ENCODE measurements at places on chromosomes 3 and 15.

GRCh38 chr3:90241481-90241880 lies 1134.1 kb downstream of the EPHA3 start:
- peak; percentile 32 for DNase-seq

DNA sequence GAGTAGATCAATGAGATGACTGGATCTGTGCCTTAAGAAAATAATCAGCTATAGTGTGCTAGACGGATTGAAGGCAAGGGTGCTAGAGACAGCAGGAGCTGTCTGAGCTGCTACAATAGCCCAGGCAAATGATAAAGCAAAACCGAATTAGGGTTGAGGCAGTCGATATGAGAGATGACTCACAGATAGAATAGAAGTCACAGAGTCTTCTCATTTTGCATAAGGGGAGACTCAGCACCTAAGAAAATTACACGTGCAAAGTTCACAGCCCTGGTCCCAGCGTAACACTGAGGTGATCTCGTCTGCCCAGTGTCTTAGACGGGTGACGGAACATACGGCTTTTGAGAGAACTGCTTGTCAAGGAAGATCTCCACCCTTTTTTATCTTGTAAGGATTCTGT lies 11.6 kb downstream of the LPP start:
- no peak for DNase-seq

DNA sequence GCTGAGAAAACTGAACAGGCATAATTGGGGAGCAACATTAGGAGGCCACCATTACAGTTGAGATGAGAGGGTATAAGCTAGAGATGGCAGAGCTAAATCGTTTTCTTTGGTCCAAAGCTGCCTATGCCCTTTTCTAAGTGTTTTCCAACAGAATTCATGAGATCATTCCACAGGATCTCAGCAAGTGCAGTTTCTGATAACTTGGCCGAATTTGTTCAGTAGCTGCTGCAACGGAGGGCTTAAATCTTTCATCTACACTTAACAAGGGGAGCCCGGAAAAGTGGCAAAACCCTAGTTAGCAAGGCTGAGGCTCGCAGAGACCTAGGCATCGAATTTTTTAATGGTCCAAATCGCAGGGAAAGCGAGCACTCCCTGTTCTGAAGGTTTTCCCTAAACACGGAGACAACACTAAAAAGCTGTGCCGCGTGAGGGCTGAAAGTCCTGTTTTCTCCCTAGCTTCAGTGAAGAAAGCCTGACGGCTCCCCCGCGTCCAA lies 531 bp upstream of the BLOC1S6 start:
- no peak for DNase-seq

- no peak for DNase-seq
Measured at GRCh38 chr15:65517866-65518207, 348 bp upstream of the DPP8 start.

GRCh38 chr15:100806157-100806556 lies 73.5 kb upstream of the ALDH1A3 start:
- no peak for DNase-seq

- no peak for DNase-seq
Measured at GRCh38 chr3:106616556-106616955, 747.7 kb upstream of the CBLB start.

DNA sequence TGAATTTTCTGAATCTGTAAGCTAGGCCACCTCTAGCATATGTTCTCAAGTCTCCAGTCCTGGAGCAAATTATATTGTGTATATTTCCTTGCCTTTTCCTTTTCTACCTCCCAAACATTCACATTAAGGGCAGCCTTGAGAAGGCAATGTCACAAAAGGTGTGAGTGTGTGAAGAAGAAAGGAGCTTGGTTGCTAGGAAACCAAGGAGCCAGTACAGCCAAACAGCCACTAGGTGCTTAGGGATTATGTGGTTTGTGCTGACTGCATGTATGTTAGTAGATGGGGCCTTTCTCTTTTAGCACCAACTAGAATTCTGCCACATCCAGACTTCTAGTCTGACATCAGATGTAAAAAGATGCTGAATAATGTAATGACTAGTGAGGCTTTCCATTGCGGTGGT lies 118.8 kb upstream of the DAZL start:
- DNase-seq: no peak

GRCh38 chr3:29635888-29636287 lies 355.0 kb downstream of the RBMS3 start:
- no peak for DNase-seq
